ENCODE measurements at places on chromosomes 4 and X.

DNA sequence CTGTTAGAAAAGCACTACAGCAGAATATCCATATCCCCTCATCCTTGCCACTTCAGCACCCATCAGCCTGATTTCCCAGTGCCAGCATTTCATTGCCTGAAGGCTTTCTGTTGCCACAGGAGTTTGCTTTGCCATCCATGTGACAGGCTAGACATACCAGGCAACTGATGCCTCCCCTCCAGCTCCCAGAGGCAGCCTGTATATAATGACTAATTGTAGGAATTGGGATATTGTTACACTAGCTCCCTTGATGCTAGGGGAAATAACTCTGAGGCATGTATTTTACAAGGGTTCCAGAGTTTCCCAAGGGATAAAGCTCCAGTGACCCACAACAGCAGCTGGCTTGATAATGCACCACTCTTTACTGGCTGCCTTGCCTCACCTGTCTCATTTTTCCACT lies 608.0 kb upstream of the FTHL17 start:
- DNase-seq: no peak

DNA sequence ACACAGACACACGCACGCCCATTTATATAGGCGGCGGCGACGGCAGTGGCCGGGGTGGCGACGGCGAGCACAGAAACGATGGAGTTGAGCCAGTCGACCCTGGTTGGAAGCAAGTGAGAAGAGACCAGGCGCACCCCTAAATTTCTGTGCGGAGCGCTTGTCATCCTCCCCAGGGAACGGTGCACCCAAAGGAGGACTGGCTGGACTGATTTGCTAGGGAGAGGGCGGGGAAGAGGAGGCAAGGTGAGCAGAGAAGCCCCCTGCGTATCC lies 302 bp downstream of the NHS start:
- DNase-seq: no peak

GRCh38 chr4:112060212-112060611 lies 85.0 kb upstream of the FAM241A start:
- DNase-seq: peak; percentile 19

DNA sequence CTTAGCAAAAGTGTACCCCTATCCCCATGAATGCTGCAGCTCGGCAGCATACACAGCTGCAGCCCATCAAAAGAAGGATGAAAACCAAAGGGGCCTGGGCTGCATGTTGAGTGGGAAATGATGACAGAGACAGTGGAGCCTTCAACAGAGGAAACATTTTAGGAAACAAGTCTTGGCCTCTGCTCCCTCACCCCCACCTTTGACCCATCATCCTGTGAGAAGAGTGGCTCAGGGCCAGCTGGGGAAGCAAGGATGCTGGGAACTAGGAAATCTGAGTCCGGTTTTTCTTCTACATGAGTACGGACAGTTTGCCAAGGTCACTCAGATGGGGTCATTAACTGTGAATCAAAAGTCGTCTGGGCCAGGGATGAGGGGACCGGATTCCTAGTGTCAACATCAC lies 37.2 kb downstream of the IDS start:
- DNase-seq: no peak

- no peak for DNase-seq
These were observed 509.0 kb downstream of the KLHL13 start for GRCh38 chrX:117607561-117607960.

GRCh38 chr4:114249976-114250375 lies 270.5 kb upstream of the ARSJ start:
- DNase-seq: no peak

DNA sequence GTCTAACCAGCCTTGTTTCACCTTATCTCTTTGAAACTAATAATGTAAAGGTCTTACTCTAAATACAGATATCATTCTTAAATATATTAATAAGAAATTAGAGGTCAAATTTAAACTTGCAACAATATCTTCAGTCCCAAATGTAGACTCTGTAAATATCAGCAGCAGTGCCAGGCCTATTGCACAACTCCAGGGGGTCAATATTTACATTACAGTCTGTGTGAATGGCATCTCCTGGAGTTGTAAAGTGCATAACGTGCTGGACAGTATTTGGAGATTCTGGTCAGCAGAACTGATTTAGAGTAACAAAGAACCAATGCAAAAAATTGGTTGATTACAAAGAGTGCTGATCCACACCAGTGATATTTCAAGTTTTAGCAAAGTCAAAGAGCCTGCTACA lies 1225.9 kb downstream of the PCDH19 start:
- no peak for DNase-seq

- no peak for DNase-seq
These were observed 684.9 kb upstream of the CPEB2 start for GRCh38 chr4:14317351-14317750.

DNA sequence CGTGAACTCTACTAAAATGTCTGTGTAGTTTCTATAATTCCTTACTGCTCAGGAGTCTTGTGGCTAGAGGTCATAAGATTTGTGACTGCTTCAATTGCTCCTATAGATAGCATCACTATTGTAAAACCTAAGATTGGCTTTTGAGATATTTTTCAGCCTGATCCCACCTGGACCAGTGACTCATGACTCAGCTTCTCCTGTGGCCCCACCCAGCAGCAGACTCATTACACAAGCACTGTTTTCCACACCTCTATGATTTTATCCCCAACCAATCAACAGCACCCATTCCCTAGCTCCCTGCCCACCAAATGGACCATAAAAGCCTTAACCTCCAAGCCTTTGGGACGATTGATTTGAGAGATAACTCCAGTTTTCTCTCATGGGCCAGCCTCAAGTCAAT lies 1157.0 kb upstream of the INTU start:
- no peak for DNase-seq

- DNase-seq: no peak
These were observed 21.0 kb downstream of the TENM3 start for GRCh38 chr4:182264139-182264752.

DNA sequence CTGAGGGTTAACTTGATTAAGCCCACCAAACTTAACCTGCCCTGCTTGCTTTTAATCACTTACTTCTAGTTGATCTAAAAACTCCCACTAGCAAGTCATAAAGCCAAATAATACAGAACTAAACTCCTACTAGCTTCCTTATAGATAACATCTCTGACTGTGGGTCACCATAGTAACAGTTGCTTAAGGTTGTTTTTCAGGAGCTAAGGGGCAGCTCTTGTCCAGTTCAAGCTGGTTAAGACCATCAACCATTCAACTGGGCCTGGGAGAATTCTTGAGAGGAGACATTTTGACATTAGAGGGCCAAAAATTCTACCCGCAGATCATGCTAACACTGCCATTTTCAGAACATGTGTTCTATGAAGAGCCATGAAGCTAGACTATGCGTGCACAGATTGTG lies 67.0 kb downstream of the UCHL1 start:
- no peak for DNase-seq

GRCh38 chrX:71215338-71215912 lies 7.6 kb upstream of the GJB1 start:
- no peak for DNase-seq

- DNase-seq: no peak
These were observed 69.8 kb downstream of the RBM47 start for GRCh38 chr4:40559585-40560465.

DNA sequence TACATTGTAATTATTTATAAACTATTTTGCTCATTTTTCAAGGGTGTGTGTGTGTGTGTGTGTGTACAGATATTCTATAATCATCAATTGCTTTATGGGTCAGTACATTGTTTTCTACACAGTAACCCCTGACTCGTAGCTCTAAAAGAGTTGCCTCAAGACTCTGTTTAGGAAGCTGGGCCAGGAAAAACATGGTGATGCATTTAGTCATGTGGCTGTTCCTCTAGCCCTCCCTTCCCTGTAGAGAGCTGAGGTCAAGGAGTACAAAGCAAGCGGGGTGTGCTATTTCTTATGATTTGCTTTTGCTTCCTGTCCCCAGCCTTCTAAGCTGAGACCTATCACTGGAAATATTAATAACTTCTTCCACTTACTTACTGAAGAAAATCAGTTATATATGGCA lies 34.8 kb upstream of the SPANXD start:
- no peak for DNase-seq

DNA sequence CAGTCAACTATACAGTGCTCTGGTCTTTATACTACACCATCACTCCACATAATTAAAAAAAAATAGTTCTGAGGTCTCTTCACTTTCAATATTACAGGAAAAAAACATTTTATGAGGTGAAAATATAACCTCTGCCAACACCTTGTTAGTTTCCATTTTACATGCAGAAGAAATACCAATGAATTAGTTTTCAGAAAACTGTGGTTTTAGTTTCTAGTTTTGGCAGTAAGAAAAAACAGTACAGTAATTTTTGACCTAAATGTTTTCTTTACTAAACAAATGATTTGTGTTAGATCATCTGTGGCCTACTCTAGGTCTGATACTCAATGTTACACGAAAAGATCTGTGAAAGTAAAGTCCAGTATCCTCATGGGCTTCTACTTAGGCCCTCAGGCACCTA lies 10.0 kb downstream of the SULT1E1 start:
- DNase-seq: no peak

DNA sequence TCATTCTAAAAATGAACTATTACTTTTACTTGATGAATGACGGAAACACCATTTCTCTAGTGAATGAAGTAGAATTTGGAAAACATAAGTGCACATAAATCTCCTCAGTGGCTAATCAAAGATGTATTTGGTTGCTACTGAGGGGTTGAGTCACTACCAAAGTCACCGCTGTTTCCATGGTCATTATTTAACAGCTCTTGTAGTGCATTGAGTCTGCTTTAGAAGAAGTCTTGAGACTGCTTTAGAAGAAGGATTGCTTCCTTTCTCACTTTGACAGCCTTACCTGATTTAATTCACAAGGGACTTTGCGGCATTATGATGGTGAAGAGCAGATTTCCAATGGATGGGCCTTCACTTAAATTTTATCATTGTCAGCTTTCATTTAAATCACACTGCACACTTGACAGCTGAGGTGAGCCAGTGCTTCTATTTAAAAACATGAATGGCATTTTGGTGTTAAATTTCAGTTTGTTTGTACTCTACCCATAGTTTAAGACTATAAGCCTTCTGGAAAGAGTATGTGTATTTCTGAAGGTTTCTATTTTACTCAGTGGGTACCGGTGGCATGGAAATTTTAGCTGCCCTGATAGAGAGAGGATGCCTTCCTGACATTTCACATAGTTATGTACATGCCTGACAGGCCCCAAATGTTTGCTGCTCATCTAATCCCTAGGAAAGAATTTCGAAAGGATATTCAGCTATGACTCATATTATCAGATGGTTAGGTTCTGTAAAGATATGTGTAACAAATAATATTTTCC lies 9.5 kb downstream of the ASB5 start:
- DNase-seq: peak; percentile 56

GRCh38 chrX:13898083-13898482 lies 81.2 kb upstream of the GPM6B start:
- DNase-seq: no peak

DNA sequence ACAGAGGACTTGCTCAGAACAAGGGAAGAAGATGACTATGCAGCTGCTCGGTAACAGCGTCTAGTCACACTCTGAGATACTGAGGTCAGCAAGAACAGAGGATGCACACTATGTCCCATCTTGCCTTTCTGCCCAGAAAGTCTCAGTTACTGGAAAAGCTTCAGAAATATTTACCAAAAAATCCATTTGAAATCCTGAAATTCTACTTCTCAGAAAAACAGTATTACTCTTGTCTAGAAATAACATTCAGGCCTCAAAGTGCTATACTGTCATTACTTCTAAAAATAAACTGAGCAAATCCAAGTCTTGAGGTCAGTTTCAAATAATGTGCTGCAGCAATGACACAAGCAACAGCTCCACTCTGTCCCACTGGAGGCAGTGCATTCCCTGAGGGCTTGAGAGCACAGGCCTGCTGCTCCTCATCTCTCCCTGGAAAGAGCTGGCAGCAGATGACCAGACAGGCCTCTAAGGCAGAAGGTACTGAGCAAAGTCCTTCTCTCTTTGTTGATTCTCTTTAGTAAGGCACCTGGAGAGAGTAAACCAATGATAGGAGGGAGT lies 76.9 kb downstream of the CAMK2D start:
- peak; percentile 20 for DNase-seq

- DNase-seq: no peak
These were observed 67.7 kb downstream of the SLC4A4 start for GRCh38 chr4:71406459-71406963.

- DNase-seq: no peak
These were observed 87.1 kb downstream of the HDX start for GRCh38 chrX:84415140-84415539.

DNA sequence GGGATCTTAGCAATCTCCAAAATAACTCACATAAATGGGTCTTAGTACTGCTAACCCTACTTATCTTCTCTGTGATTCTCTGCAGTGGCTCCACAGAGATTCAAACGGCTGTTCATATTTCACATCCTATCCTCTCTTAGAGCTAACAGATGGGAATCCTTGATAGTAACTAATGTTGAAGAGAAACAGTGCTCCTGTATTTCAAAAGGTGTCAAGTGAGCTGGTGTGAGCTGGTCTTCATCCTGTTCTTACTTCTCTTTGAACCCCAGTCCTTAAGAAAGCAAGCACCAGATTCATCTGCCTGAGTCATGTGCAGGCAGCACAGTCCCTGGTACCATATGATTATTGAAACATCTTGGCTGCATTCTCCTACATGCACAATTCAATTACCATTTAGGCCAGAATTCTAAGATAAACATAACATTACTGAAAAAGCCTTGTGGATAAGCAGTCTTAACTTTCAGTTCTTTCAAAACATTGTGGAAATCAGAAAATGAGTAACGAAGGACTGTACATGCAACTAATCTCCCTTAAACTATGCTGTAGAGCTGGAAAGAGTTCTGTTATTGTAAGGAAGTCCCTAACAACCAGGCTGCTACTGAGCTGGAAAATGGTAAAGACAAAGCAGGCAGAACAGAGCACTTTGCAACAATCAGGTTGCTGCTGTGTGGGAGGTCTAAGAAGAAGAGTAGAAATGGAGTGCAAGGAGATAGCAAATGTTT lies 153.1 kb downstream of the NPNT start:
- DNase-seq: no peak

DNA sequence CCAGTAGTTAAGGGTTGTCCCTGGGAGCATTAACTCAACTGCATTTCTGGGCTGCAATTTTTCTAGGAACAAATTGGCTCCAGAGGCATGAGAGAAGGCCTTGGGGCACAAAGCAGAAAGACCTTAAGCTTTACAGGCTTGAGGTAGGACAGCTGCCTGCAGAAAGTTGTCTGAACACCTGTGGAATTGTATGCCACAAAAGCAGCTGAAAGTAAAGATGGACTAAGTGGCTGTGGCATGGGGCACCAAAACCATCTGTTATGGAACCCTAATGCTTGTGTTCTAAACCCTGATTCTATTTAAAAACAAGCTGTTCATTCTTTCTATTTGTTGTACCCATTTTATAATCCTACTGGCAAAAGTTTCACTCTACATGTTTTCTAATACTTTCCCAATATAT lies 515.2 kb downstream of the GLUD2 start:
- DNase-seq: no peak

Data from HTR-8/SVneo (cell line).